Trophoblast cell (in vitro differentiated cells and primary cell): ENCODE measurements at places on chromosomes 2 and 18.

DNA sequence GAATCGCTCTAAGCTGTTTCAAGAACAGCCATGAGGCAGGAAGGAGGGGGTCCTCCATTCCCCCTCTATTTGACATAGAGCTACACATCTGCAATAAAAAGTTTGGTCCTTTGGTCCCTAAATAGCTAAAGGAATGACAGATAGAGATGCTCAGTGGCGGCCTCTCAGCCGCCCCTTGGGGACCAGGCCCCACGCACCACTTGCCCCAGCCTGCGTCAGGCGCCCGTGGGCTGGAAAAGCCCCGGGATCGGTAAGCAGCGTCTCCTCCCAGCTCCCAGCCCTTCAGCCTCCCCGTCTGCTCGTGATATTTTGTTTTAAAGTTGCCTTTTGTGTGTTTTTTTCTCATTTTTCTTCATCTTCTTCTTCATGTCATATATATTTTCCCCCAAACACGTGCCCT is 321.0 kb downstream of the CELF4 start:
- no peaks in the 10 kb centered on the region for H3K4me1 ChIP-seq
- no peaks in the 10 kb centered on the region for H3K36me3 ChIP-seq
- no peak for DNase-seq
- H3K27me3 ChIP-seq, result no peaks in the 10 kb centered on the region

GRCh38 chr2:218981390-218981880 is 3.5 kb downstream of the FEV start:
- peaks cover 4% of the 10 kb centered on the region for H3K4me1 ChIP-seq
- H3K36me3 ChIP-seq, result no peaks in the 10 kb centered on the region
- DNase-seq, result no peak
- no peak overlapping the region for H3K4me3 ChIP-seq
- H3K27ac ChIP-seq, result no peak overlapping the region

- H3K27ac ChIP-seq, result no peak overlapping the region
- H3K4me1 ChIP-seq, result no peaks in the 10 kb centered on the region
- DNase-seq, result no peak
- H3K27me3 ChIP-seq, result no peaks in the 10 kb centered on the region
- H3K36me3 ChIP-seq, result no peaks in the 10 kb centered on the region
Observed at GRCh38 chr2:155708071-155708470, 624.5 kb downstream of the NR4A2 start.

- no peak overlapping the region for H3K4me3 ChIP-seq
- no peak overlapping the region for H3K27ac ChIP-seq
- H3K36me3 ChIP-seq, result no peaks in the 10 kb centered on the region
- no peak for DNase-seq
Observed at GRCh38 chr2:12277241-12278034, 439.3 kb upstream of the TRIB2 start.

GRCh38 chr18:6610466-6610865 is 119.0 kb upstream of the ARHGAP28 start:
- H3K27ac ChIP-seq, result no peak overlapping the region
- no peaks in the 10 kb centered on the region for H3K27me3 ChIP-seq
- DNase-seq, result no peak
- peaks cover 6% of the 10 kb centered on the region for H3K4me1 ChIP-seq
- no peaks in the 10 kb centered on the region for H3K36me3 ChIP-seq

- H3K36me3 ChIP-seq, result no peaks in the 10 kb centered on the region
- DNase-seq, result peak; percentile 10
- no peaks in the 10 kb centered on the region for H3K4me1 ChIP-seq
- no peaks in the 10 kb centered on the region for H3K27me3 ChIP-seq
- no peak overlapping the region for H3K4me3 ChIP-seq
Observed at GRCh38 chr2:31318361-31319336, 84.7 kb downstream of the EHD3 start.

- no peak overlapping the region for H3K4me3 ChIP-seq
- H3K36me3 ChIP-seq, result no peaks in the 10 kb centered on the region
- no peak overlapping the region for H3K27ac ChIP-seq
- H3K4me1 ChIP-seq, result no peaks in the 10 kb centered on the region
Observed at GRCh38 chr2:39870871-39871270, 91.8 kb upstream of the THUMPD2 start.

GRCh38 chr2:36780231-36780839 is 83.8 kb downstream of the VIT start:
- no peak overlapping the region for H3K4me3 ChIP-seq
- H3K27me3 ChIP-seq, result no peaks in the 10 kb centered on the region
- DNase-seq, result peak; percentile 86
- H3K36me3 ChIP-seq, result no peaks in the 10 kb centered on the region
- H3K4me1 ChIP-seq, result no peaks in the 10 kb centered on the region

GRCh38 chr2:226836548-226836885 is 663 bp downstream of the RHBDD1 start:
- peaks cover 4% of the 10 kb centered on the region for H3K4me1 ChIP-seq
- peak overlapping the region; percentile 97 for H3K27ac ChIP-seq

- DNase-seq, result no peak
- no peaks in the 10 kb centered on the region for H3K36me3 ChIP-seq
- H3K4me3 ChIP-seq, result no peak overlapping the region
- H3K27ac ChIP-seq, result no peak overlapping the region
- H3K4me1 ChIP-seq, result no peaks in the 10 kb centered on the region
Observed at GRCh38 chr18:39969803-39970494, 1985.1 kb upstream of the PIK3C3 start.
